ENCODE measurements at places on chromosomes 5 and 9.
A peak's percentile ranks its signal among the peaks of the same experiment; 100 is the strongest.

DNA sequence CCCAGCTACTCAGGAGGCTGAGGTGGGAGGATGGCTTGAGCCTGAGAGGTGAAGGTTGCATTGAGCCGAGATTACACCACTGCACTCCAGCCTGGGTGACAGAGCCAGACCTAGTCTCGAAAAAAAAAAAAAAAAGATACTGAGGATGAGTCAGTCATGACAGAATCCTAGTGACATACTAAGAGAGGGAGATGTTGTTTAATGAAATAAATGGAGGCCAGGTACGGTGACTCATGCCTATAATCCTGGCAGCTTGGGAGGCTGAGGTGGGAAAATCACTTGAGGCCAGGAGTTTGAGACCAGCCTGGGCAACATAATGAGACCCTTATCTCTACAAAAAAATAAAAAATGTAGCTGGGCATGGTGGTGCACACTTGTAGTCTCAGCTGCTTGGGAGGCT lies 107.2 kb downstream of the ZFAND5 start:
- no peak for DNase-seq

GRCh38 chr5:41778410-41778809 lies 91.8 kb downstream of the OXCT1 start:
- DNase-seq, result no peak

DNA sequence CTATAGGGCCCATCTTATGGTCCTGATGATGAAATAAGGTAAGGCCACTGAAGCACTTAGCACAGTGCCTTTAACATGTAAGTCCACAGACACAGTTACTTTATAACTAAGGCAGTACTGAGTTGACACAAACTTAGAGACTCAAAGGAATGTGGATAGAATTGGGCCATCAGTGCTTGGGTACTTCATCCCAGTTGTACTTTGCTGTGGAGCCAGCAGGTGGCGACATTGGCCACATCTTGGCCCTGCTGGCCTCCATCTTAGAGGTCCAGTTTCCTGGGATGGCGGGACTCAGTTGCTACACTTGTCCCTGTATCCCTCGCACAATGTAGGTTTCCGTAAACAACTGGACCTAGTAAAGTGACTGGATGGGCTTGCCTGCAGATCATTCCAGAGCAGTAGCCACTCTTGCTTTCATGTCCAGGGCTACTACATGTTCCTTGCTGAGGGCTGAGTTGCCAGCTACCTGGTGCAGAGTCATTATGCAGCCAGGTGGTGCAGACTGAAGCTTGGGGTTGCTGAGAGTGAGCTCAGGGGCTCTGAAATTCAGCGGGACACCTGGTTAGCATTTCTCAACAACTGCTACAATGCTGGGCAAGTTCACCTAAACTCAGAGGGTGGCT lies 10.6 kb downstream of the MTAP start:
- no peak for DNase-seq

DNA sequence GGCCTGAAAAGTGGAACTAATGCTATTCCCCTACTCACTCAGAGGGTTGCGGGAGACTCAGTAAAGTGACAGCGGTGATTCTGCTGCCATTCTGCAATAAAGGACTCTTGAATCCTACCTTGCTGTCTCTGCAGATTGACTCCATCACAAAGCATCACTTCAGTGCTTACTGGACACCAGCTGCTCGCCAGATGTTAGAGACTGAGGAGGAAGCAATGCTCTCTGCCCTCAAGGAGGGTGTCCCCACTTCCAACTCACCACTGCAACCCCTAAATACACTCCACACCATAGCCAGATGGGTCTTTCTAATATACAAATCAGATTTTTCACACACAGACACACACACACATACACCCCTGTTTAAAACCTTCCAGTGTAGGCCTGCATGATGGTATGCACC lies 21.4 kb downstream of the TTLL11 start:
- no peak for DNase-seq

GRCh38 chr5:57176350-57176857 lies 2.5 kb downstream of the GPBP1 start:
- peak; percentile 31 for DNase-seq

DNA sequence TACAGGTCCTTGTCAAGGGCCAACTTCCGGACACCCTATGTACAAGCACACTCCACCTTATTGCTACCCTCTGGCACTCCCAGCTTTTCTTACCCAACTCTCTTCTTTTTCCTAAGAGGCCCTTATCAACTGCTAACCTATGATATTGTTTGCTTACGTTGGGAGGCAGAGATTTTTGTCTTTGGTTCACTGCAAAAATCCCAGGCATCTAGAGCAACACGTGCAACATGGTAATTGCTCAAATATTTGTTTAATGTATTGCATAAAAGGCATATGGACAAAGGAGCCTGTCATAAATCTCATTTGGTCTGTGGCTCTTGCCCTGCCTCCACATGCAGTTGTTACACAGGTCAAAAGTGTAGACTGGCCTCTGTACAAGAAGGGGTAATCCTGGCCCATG lies 35.8 kb upstream of the ATP10B start:
- DNase-seq, result no peak

DNA sequence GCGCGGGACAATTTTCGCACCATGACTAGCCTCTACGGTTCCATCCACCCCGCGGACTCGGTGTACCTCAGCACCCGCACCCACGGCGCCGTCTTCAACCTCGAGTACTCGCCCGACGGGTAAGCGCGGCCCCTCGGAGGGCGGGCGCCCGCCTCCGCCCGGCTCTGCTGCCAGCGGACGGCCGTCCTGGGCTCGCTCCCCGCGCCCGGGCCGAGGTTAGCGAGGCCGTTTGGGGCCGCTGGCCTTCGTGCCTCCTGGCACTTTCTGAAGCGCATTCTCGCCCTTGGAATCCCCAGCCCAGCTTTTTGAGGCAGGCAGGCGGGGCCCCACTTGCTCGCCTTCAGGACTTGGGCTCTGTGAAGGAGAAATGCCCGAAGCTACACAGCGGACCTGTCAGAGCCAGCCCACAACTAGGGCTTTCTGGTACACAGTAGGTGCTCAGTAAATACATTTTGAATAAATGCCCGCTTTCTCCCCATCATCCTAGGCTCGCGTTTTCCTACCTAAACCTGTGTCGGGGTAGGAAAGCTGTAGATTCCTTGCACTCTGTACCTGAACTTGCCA lies 772 bp downstream of the DCAF10 start:
- DNase-seq, result no peak

DNA sequence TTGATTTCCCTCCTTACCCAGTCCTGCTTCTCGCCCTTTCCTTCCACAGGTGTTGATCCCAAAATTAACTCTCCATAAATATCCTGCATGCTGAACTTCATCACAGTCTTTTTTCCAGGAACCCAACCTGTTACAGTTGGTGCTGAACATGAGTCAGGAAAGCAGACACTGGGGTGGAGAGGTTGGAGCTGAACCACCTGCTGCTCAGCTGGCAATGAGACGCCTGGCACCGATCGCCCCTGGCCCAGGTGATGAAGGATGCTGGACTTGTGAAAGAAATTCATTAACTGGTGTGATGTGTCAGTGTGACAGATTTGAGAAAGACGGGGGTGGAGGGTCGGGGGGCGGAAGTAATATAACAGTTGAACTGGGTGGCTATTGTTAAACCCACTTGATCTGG lies 30.6 kb downstream of the CPLX2 start:
- DNase-seq, result no peak

DNA sequence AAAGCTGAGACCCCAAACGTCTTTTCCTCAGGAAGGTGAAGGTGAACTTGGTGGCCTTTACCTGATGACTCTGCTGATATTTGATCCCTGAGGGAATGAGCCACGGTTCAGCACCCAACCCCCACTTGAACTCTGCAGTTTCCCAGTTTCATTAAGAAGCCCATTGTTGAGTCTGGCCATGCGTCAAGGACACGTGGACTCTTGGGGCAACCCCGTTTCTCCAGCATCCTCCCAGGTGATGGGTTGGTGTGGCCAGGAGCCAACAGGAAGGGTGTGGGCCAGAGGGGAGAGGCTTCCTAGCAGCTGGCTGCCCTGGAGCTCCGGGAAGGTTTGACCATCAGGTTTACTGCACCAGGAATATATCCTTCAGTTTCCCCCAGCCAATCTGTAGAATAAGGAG lies 59.5 kb upstream of the GNE start:
- no peak for DNase-seq

DNA sequence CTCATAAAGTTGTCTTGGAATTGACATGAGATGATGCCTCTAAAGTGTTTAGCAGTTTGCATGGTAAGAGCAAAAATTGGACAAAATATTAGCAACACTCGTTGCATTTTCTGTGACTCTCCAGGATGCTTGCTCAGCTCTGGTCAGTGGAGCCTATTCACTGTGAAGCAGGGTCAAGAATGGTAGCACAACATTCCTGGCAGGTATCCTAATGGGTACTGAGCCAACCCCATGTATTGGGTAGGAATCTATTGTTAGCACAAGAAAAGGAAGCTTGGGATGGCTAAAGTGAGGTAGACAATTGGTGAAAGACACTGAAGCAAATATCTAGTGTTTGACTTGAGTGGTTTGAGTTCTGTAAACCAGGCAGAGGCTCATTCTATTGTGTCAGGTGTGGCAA lies 10.4 kb upstream of the ACTBL2 start:
- no peak for DNase-seq

GRCh38 chr5:116004248-116004647 lies 28.0 kb upstream of the ARL14EPL start:
- no peak for DNase-seq

GRCh38 chr9:131578731-131579504 lies 33.6 kb downstream of the PRRT1B start:
- no peak for DNase-seq

- DNase-seq, result peak; percentile 83
Measured at GRCh38 chr5:123916345-123917121, 404.6 kb downstream of the CSNK1G3 start.

GRCh38 chr9:89755821-89756220 lies 151.0 kb downstream of the GADD45G start:
- no peak for DNase-seq

DNA sequence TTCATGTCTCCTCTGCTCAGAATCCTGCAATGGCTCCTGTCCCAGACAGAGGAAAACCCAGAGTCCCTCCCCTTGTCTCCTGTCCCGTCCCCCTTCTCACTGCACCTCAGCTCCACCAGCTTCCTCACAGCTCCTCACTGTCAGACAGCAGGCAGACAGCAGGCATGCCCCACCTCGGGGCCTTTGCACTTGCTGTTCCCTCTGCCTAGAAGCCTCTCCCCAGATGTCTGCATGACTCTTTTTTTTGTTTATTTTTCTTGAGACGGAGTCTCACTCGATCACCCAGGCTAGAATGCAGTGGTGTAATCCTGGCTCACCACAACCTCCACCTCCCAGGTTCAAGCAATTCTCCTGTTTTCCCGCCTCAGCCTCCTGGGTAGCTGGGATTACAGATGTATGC lies 8.8 kb upstream of the SLC6A7 start:
- no peak for DNase-seq

GRCh38 chr9:14994738-14995137 lies 84.5 kb upstream of the FREM1 start:
- DNase-seq, result no peak

DNA sequence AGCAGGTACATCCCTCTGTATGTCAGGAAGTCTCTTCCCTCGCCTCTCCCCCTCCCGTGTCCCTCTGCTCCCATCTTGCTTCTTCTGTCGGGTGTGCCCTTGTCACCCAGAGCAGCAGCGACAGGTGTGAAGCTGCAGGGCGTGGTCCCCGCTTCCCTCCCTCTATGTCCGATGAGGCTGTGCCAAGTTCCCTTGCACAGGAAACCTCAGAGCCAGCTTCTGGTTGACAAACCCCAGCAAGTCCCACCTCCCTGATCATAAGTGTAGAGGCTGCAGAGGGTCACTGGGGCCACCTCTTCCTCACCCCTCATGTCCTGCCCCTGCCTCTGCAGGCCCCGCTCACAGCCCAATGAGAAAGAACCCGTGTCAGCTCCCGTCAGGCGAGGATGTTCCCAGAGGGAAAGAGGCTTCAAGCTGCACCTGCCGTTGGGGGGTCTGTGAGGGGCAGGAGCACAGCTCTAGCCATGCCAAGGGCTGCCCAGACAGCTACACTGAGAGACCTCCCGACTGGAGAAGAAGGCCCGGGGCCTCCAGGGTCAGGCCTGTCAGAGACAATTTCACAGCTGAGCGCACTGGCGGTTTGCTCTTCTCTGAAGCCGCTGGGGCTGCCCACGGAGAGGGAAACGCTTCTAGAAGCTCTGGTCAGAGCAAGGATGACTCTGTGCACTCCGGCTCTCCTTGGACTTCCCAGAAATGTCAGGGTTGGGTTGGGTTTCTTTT lies 73.3 kb downstream of the AK8 start:
- DNase-seq, result no peak

- DNase-seq, result no peak
Measured at GRCh38 chr9:22922222-22922621, 475.6 kb downstream of the DMRTA1 start.

GRCh38 chr5:123856766-123857165 lies 344.8 kb downstream of the CSNK1G3 start:
- DNase-seq, result no peak

GRCh38 chr5:82560561-82560960 lies 282.4 kb upstream of the RPS23 start:
- no peak for DNase-seq

DNA sequence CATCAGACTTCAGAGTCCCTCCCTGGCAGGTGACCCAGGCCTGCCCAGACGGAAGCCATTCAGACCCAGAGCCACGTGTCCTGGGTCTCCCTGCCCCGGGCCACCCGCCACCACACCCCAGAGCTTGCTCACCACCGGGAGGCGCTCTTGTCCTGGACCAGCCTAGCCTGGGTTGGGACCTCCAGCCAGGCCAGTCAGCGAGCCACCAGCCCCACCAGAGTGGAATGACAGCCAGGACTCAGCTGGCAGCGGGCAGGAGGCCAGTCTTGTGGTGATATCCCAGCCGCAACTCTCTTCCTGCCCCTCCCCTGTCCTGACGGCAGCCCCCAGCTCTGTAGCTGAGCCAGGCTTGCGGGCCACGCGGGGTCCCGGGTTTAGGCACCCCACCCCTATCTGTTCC lies 1.7 kb upstream of the PTGDS start:
- DNase-seq, result no peak

- no peak for DNase-seq
Measured at GRCh38 chr9:125630436-125630835, 76.6 kb downstream of the MAPKAP1 start.

- no peak for DNase-seq
Measured at GRCh38 chr9:81103597-81104471, 585.5 kb downstream of the TLE1 start.

Data from AG09309 (cell line).